ENCODE measurements at places on chromosomes 3 and 15.

- DNase-seq, result no peak
Measured at GRCh38 chr15:34650177-34650576, 66.7 kb upstream of the GOLGA8B start.

- DNase-seq, result no peak
Measured at GRCh38 chr3:28376424-28376823, 27.8 kb upstream of the AZI2 start.

GRCh38 chr3:128425142-128425845 is 41.4 kb downstream of the DNAJB8 start:
- DNase-seq, result no peak

- no peak for DNase-seq
Measured at GRCh38 chr3:61893840-61894566, 332.6 kb downstream of the PTPRG start.

DNA sequence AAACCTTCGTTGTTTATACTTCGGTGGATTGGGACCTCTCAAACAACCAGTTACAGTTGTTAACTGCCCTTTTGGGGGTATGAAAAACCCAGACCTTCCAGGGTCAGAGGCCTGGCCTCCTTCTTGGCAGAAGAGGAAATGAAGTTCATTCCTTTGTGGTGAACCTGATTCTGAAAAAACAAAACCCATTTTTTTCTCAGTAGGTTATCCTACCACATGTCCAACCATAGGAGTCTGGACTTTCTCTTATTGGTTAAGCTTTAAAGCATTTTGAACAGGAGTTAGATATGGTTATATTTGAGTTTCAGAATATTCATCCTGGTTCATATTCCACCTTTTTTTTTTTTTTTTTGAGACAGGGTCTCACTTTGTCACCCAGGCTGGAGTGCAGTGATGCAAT is 7.2 kb upstream of the LACTB start:
- DNase-seq, result no peak

DNA sequence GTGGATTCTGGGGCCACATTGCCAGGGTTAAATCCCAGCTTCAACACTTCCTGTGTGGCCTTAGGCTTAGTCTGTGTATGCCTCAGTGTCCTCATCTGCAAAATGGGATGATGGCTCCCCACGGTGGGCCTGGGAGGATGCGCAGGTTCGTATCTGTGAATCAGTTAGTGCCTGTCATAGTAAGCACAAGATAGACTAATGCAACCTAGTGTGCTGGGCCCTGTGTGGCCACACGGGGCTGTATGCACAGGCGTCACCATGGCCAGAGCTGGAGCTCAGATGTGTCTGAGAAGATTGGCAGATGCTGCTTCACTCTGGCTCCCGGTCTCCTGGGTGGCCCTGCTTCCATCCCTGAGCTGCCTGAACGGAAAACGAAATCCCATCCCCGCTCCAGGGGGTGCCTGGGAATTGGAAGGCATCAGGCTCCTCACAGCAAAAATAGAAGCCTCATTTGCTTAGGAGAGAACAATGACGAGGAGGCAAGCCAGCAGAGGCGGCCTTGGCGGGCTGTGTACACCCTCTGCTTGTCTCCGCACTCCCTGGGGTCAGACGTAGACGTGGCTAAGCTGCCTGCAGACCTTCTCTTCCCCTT is 103.6 kb downstream of the APBA2 start:
- DNase-seq, result no peak

DNA sequence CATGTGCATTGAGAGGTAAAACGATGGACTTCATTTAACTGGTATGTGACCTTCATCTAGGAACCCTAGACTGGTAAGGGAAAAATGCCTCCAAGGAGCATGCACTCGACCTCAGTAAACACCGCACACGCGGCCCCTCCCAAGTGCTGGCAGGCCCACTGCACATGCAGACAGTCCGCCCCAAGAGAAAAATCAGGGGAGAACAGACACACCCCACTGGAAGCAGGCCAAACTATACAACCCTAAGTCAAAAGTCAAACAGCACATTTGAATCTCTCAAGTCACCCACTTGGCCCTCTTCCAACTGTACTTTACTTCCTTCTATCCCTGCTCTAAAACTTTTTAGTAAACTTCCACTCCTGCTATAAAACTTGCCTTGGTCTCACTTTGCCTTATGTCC is 250.1 kb upstream of the HES1 start:
- no peak for DNase-seq

DNA sequence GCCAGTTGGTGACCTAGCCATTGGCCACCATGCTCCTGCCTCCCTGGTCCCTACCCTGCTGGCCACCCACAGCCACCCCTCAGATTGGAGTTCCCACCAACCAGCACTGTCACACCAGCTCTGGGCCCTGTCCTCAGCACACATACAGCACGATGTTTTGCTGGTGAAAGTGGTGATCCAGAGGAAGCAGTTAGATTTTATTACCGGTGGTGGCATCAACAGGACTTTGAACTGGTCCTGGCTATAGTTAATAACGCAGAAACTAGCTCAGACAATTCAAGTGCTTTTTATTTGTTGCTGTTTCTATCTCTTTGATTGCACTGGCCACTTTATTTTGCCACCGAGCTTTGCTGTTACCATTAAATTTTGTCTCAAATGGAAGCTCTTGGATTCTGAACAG is 16.4 kb upstream of the KLHL24 start:
- DNase-seq, result no peak

GRCh38 chr15:43511012-43511885 is 6.2 kb upstream of the MAP1A start:
- DNase-seq, result no peak

DNA sequence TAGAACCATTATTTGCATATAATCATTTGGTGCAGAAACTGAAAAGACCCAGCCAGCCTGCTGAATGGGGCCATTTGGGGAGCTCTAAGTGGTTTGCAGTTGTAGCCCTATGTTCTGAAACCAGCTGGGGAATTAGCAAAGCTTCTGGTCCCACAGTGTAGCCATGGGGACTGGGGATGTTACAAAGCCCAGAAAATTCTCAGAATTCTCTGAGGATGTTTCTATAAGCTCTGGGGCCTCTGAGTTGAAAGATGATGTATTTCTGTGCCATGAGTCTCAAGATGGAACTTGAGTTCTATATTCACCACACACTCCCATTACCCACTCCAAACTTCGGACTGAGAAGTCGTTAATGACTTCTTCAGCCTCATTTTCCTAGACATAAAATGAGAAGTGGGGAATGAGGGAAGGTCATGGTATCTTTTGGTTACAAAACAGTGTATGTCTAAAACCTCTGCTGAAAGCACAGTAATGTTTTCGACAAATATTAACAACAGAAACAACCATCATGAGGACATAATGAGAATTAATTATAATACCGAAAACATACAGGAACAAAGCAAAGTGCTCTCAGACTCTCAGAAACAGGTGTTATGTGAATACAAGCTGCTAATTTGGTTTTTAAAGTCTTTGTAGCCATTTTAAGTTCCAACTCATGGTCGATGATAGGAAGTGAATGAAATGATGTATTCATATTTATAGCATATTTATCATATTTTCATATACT is 89.4 kb downstream of the RFTN1 start:
- no peak for DNase-seq

- no peak for DNase-seq
Measured at GRCh38 chr3:195147649-195148080, 123.3 kb downstream of the XXYLT1 start.

GRCh38 chr3:24166515-24166914 is 221.4 kb downstream of the NR1D2 start:
- DNase-seq, result no peak

DNA sequence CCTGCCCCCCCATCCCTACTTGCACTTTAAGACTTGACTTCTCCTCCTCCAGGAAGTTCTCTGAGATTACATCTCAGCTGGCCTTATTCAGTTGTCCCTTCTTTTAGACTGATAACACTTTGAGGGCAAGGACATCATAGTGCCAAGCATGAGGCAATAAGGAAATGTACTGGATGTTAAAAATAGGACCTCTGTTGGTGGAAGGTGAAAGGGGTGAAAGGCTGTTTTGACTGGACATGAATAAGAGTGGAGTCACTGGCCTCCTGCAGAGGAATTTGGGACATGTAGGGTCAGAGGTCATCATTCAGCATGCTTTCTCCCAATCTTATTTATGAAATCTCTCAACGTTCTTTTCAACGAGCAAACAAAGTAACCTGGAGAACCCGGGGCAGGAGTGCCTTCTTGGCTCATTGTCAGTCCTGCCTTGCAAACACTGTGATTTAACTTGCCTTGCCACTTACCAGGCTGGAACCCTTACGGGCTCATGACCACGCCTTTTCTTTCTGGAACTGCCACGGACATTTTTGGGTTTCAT is 38.6 kb downstream of the TRIM71 start:
- DNase-seq, result no peak

DNA sequence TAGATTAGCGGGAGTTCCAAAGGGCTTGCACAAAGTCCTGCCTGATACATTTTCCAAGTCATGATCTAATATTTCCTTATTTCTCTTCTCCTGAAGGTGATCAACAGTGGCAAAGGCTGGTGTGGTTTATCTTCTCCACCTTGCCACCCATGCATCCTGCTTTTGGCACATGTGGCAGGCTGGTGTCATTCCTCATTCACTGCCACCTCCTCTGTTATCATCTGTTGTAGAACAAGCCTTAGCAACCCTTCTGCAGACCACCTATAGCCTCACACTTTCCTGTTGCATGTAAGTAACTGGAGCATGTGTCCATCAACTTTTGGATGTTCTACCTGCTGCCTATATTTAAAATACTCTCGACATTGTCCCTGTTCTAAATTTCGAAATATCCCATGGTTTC is 294.1 kb downstream of the ZBTB20 start:
- DNase-seq, result no peak

GRCh38 chr15:73560501-73561117 is 72.6 kb downstream of the NPTN start:
- DNase-seq, result peak; percentile 24

DNA sequence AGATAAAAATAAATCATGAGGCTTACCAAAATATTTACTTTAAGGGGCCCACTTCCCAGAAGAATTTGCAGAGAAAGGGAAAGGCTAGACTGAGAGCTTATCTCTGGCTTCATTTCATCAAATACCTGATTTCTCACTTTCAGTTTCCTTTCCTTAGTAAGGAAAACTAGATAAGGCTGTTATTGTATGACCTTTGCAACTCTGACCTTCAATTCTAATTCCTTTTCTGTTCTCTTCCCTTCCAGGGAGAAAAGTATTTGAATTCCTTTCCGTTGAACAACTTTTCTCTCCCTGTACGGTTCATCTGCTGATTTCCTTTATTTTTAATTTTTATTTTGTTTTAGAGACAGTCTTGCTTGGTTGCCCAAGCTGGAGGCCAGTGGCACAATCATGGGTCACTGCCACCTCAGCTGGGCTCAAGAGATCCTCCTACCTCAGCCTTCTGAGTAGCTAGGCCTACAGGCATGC is 7.1 kb upstream of the PXK start:
- DNase-seq, result no peak

DNA sequence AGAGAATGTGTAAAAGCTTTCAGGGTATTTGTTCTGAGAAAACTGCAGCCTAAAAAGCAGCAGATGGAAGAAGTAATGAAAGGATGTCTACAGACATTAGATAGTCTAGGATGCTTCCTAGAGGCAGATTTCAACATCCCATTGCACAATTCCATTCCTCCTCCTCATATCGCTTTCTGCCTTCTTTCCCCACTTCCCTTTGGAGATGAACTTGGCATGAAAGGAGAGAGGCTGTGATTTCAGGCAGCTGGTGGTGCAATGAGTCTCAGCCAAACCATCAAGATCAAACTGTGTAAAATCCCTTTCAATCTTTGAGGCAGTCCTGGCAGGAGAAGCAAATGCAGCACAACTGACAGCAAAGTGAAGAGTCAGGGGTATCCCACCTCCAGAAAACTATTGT is 438.7 kb upstream of the KCNMB2 start:
- DNase-seq, result no peak

DNA sequence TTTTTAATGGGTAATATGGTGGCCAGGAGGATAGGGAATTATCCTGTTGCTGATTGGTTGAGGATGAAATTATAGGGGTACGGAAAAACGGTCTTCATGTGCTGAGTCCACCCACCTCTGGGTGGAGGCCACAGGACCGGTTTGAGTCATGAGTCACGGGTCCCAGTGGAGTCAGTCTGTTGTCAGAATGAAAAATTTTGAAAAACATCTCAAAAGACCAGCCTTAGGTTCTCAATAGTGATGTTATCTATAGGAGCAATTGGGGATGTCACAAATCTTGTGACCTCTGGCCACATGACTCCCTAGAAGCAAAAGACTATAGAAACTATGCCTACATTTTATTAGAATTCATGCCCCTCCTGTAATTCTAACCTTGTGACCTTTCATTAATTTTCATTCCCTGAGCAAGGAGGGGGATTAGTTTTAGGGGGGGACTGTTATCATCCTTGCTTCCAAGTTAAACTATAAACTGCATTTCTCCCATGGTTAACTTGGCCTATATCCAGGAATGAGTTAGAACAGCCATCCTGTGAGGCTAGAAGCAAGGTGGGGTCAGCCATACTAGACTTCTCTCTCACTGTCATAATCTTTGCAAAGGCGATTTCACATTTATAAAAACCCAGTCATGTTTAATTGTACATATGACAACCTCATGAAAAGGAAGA is 101.2 kb downstream of the TCF12 start:
- DNase-seq, result no peak

GRCh38 chr3:72894976-72895552 is 7.2 kb downstream of the GXYLT2 start:
- no peak for DNase-seq

DNA sequence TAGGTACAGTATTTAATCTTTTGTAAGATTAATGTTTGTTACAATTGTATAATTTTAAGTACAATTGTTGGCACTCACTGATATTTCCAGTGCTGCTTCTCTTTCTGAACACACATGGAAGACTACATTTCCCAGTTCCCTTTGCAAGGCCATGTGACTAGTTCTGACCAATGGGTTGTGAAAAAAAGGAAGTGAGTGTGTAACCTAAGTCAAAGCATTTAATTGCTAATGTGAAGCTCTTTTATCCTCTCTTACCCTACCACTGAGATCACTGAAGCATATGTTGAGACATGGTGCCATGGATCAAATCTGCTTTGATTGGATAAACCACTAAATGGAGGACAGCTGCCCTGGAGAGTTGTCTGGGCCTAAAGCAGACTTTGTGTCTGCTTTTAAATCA is 83.9 kb upstream of the PLXND1 start:
- DNase-seq, result peak; percentile 99

DNA sequence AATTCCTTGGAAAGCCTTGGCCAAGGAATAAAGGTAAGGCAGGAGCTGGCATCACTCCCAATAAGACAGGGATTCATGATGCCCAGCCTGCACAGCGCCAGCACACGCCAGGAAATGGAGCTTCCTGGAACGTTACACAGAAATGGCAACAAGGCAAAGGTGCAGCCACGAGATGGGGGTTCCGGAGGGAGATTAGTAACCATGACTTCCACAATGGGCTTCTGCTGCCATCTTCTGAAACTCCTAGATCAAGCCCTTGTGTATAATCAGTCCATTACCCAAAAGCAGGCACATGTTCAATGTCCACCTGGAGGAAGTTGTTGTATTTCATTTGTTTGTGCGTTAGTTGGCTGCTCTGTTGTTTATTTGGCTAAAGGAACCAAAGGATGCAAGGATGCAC is 131.2 kb upstream of the TRIM42 start:
- DNase-seq, result no peak

Data from NCI-H524 treated with DMSO at 0.1 percent for 48 hours (cell line).